ENCODE measurements at places on chromosomes 7 and 10. TPM values are rescaled to one million over a fixed set of nuclear protein-coding genes. Genes with fewer than 3 reads are reported as not detected.

Gene FANK1
- 0.33 TPM for total RNA-seq

DNA sequence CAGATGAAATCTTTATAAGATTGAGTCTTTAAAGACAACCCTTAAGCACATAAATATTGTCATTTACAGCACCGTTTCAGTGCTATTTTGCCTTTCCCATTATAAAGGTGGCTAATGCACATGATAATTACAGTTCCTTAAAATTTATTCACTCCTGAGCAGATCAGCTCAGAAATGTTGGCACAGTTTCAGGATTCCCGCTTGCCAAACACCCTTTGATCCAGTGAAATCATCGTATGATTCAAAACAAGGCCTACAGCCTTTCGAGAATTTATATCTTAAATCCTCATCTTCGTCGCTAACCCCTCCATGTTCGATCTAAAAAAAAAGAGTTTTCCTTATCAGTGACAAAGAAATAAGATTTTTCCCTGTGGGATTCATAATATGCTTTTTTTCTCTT is 14.1 kb upstream of the SOSTDC1 start:
- DNase-seq = no peak

DNA sequence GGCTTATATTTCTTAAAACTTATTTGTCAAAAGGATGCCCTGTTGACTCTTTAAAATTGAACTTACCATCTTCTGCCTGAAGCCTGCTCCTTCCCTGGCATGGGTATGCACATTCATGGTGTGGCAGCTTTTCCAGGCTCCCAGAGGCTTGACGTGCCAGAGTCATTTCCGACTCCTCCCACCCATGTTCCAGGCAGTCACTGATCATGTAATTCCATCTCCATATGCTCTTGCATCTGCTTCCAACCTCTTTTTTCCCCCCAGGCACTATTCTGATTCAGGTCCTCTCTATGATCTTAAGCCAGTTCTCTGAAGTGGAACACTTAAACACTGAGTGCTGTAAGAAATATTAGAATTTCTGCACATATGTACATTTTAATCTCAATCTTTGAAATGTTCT is 82.2 kb downstream of the CFAP58 start:
- DNase-seq = no peak

GRCh38 chr10:44724415-44725174 is 186.5 kb upstream of the TMEM72 start:
- DNase-seq = no peak

DNA sequence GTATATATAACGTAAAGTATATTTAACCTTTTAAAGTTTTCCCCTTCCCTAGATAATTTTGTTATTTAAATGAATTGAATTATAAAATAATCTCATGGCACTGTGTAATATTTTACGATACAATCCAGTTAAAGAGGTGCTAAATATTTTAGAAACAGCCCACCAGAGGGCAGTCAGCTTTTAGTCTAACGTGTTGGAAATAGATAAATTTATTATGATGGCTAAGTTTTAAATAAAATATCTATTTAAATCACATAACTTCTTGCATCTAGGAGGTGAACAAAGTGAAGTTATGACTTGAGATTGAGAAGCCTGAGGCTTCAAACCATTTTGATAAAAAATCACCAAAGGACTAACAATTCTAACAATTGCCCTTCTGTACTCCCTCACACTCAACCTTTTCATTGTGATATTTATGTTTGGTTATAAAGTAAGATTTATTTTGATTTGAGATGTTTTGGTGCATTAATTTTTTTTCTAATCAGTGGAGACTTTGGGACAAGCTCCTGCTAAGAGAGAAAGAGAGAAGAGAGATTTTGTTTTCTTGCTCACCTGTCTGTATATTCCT is 171.5 kb upstream of the SP4 start:
- DNase-seq = no peak

DNA sequence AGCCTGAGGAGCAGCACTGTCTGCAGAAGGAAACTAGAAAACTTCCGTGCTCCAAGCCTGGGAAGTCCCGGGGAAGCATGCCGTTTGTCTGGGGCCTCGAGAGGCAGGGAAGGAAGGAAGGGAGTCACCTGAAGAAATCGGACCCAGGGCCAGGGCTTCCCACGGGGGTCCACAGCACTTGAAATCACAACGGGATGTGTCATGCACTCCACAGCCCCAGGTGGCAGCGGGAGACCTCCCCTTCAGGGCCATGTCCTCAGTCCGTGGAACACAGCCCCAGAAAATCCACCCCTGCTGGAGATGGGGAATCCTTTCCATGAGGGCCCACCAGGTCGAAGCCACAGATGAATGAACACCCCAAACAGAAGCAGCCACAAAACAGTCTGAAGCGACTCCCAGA is 239.5 kb downstream of the MGMT start:
- no peak for DNase-seq

GRCh38 chr7:23405240-23405618 is 65.1 kb downstream of the IGF2BP3 start:
- DNase-seq = no peak

Gene LMOD2
- 751 TPM for total RNA-seq

DNA sequence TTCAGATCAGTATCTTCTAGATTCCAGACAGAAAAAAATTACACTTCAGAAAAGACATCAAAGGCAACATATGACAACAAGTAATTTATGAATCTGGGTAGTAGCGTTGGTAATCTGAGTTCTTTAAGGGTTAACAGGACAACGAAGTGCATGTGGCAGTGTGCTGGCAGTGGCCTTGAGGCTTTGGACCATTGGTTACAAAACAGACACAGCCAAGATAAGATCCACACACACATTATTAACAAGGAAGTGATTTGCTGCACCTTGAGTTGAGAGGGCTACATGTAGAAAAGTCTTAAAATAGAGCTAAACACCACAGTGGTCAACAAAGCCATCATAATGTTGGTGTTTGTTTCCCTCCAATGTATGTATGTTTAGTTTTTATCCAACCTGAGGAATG is 40.6 kb downstream of the AKR1D1 start:
- DNase-seq = no peak

- DNase-seq = no peak
These were observed 512.6 kb downstream of the PTPRN2 start for GRCh38 chr7:158074896-158075632.

DNA sequence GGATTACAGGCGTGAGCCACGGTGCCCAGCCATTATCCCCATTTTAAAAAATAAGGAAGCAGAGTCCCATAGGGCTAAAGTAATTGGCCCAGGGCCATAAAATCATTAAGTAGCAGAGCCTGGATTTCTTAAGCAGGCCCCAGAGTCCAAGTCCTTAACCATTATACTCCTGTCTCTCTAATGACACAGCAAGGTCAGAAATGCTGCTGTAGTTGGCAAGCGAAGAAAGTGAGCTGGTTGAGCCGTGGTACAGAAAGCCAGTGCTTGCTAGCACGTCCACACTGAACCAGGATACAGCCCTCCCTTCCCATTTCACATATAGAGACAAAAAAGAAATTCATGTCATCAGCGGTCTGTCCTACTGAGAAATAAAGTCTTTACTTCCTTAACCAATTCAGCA is 562.7 kb downstream of the GALNT17 start:
- no peak for DNase-seq

GRCh38 chr7:35645691-35646090 is 49.2 kb downstream of the HERPUD2 start:
- no peak for DNase-seq

Measured in heart left ventricle (tissue), 16 donors.